ENCODE measurements at places on chromosomes 1 and 21.

- no peak for DNase-seq
Measured at GRCh38 chr1:159199901-159200300, 4.8 kb upstream of the ACKR1 start.

DNA sequence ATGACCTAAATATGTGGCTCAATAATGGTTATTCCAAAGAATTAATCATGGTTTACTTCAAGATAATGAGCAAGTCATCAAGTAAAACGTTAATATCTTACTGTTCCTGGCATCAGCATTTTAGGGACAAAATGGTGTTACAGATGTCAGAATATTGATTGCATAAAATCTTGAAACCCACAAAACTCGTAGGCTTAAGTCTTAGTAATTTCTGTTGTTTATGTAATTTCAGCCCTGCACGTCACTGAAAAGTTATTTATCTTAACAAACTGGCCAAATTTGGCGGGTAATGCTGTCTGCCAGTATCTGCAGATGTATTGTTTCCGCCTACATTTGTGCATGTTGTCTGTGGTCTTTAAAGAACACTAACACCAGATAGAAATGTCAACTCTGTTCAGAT is 25.8 kb downstream of the CDC7 start:
- DNase-seq = no peak

GRCh38 chr1:21337454-21337927 is 47.2 kb upstream of the ECE1 start:
- DNase-seq = no peak

DNA sequence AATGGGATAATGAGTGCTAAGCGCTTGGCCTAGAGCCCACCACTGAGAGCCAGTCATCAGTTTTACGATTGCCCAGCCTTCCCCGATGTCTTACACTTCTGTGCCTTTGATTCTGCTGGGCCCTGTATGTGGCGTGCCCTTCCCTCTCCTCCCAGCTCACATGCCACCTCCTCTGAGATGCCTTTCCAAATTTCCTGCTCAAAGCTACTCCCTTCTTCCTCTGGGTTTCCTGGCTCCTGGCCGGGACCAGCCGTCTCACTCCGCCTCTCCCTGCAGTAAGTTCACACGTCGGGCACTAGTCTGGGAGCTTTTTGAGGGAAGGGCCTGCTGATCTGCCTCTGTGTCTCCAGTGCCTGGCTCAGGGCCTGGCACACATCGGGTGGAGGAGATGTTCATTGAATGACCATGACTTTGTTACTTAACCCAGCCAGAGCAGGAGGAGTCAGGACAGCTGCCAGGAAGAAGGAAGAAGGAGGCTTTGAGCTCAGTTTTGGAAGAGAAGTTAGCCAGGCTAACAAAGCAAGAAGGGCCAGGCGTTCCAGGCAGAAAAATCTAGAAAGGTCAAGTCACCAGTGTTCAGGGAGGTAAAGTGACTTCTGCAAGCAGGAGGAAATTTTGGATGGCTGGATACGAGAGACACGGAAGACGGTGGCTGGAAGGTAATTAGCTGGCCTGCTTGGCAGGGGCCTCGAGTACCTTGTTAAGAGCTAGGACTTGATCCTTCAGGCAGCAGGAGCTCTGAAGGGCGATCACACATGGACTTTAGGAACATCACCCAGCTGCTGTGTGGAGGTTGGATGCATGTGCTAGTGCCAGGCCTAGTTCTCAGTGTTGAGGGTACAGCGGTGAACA is 63.6 kb downstream of the EPHB2 start:
- no peak for DNase-seq

- DNase-seq = no peak
Measured at GRCh38 chr21:44058652-44058964, 46.5 kb downstream of the TRAPPC10 start.

DNA sequence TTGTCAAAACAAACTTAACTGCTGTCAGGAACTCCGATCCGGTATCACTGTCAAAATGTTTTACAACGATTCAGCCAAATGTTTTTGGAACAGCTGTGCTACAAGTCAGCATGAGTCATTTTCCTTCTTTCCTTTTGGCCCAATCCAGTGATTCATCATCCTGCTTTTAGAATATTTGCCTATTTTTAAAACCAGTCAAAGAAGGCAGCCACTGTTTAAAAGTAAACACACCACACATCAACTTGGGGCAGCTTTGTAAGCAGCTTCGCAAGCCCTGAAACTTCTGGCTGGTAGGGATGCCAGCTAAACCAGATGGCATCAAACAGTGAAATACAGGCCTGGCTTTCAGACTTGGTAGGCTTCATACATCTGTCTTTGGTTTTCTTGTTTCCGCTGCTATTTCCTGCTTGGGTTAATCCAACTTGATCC is 14.9 kb downstream of the MAP3K7CL start:
- no peak for DNase-seq
